Motor neuron (in vitro differentiated cells): ENCODE measurements at places on chromosomes 4 and X. TPM values are rescaled to one million over a fixed set of nuclear protein-coding genes. Genes with fewer than 3 reads are reported as not detected.

The RAB33A gene
- total RNA-seq = not detected in 2 replicates

The NFKB1 gene
- total RNA-seq = 5.1 and 8.3 TPM in 2 replicates

The F8A2 gene
- total RNA-seq = not detected in 2 replicates

The ELF4 gene
- 2.2 and 2.5 TPM in 2 replicates for total RNA-seq

The RHOH gene
- 0.16 and 0.25 TPM in 2 replicates for total RNA-seq

The CXCR3 gene
- 1.4 and 1.9 TPM in 2 replicates for total RNA-seq

The PPEF2 gene
- 0.10 TPM in 1 of 2 replicates, not detected in the other for total RNA-seq

The AVPR2 gene
- total RNA-seq = not detected in 2 replicates

The SHOX gene
- 0.63 and 0.76 TPM in 2 replicates for total RNA-seq
